Neural crest cell (in vitro differentiated cells): ENCODE measurements at places on chromosomes 6 and 20.

GRCh38 chr20:45420125-45420524, 4.2 kb downstream of the PIGT start:
- no peak for DNase-seq

GRCh38 chr6:33950891-33951889, 147.4 kb upstream of the MLN start:
- DNase-seq, result no peak

DNA sequence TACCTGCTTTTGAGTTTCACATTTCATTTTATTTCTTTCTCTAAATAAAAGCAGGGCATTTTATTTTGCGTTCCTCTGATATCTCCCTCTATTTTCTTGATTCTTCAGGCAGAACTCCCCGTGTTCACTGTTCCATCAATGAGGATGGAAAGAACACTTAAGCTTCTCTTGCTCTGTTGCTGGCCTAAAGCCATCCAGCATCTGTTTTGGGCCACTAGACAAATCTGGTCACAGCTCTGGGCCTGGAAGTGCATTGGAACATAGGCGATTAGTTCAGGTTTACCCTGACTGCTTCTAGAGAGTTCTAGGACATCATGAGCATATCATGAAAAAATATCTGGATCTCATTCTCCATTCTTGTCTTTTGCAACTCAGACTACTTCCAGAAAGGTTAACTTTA, 611.2 kb downstream of the UTRN start:
- no peak for DNase-seq

- no peak for DNase-seq
These were observed 170.6 kb downstream of the FOXC1 start for GRCh38 chr6:1780251-1780867.

- DNase-seq, result no peak
These were observed 4.4 kb downstream of the CPNE1 start for GRCh38 chr20:35660122-35660937.

GRCh38 chr20:24872291-24873024, 76.6 kb upstream of the CST7 start:
- no peak for DNase-seq

DNA sequence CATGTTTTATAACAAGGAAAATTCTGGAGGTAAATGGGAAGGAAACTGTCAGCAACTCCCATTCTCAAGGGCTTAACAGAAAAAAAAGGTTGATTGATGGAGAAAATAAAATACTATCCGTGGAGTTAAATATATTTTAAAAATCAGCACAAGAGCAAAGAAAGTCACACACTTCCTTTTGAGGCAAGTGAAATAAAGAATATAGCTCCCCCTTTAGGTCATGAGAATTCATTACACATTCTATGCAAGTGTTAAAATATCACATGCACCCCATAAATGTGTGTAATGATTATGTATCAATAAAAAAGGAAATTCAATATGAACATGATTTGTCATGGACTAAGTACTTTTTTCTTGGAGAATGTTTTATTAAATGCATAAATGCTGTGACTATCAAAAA, 349.2 kb downstream of the TPBG start:
- no peak for DNase-seq

- DNase-seq, result no peak
These were observed 117.8 kb upstream of the CST7 start for GRCh38 chr20:24831232-24831631.

- no peak for DNase-seq
These were observed 27.2 kb downstream of the ERMARD start for GRCh38 chr6:169778646-169779045.

GRCh38 chr20:25236450-25237304, 11.2 kb upstream of the PYGB start:
- DNase-seq, result no peak

DNA sequence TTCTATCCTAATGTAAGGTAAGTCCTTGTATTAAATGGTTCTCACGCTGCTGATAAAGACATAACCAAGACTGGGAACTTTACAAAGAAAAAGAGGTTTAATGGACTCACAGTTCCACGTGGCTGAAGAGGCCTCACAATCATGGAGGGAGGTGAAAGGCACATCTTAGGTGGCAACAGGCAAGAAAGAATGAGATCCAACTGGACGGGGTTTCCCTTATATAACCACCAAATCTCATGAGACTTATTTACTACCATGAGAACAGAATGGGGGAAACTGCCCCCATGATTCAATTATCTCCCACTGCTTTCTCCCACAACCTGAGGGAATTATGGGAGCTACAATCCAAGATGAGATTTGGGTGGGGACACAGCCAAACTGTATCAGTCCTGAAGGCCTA, 136.6 kb downstream of the HTR1B start:
- DNase-seq, result no peak

- no peak for DNase-seq
These were observed 34.3 kb upstream of the RNF144B start for GRCh38 chr6:18352842-18353241.

GRCh38 chr20:64131406-64131805, 24.0 kb upstream of the NPBWR2 start:
- DNase-seq, result no peak

GRCh38 chr6:16766043-16766536, 4.8 kb upstream of the ATXN1 start:
- DNase-seq, result no peak

DNA sequence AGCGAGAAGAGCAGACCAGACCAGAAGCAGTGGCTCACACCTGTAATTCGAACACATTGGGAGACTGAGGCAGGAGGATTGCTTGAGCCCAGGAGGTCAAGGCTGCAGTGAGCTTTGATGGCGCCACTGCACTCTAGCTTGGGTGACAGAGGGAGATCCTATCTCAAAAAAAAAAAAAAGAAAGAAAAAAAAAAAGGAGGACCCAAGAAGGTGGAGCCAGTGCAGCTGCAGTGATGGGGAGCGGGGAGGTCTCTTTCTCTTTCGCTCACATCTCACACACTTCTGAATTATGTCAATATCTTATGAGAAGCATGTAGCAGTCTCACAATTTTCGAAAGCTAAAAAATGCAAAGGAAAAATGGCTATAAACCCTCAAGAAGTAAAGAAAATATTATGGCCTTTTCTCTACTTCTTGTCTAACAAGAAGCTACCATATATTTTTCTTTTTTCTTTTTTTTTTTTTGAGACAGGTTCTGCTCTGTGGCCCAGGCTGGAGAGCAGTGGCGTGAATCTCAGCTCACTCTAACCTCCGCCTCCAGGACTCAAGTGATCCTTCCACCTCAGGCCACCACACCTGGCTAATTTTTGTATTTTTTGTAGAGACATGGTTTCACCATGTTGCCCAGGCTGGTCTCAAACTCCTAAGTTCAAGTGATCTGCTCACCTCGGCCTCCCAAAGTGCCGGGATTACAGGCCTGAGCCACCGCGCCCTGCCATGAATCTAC, 3.8 kb upstream of the SPO11 start:
- DNase-seq, result no peak

- no peak for DNase-seq
These were observed 46.4 kb downstream of the LRFN2 start for GRCh38 chr6:40540790-40541189.

- DNase-seq, result no peak
These were observed 140.4 kb downstream of the CDKAL1 start for GRCh38 chr6:20674664-20675063.

- DNase-seq, result no peak
These were observed 77.1 kb downstream of the JAG1 start for GRCh38 chr20:10596710-10597121.

DNA sequence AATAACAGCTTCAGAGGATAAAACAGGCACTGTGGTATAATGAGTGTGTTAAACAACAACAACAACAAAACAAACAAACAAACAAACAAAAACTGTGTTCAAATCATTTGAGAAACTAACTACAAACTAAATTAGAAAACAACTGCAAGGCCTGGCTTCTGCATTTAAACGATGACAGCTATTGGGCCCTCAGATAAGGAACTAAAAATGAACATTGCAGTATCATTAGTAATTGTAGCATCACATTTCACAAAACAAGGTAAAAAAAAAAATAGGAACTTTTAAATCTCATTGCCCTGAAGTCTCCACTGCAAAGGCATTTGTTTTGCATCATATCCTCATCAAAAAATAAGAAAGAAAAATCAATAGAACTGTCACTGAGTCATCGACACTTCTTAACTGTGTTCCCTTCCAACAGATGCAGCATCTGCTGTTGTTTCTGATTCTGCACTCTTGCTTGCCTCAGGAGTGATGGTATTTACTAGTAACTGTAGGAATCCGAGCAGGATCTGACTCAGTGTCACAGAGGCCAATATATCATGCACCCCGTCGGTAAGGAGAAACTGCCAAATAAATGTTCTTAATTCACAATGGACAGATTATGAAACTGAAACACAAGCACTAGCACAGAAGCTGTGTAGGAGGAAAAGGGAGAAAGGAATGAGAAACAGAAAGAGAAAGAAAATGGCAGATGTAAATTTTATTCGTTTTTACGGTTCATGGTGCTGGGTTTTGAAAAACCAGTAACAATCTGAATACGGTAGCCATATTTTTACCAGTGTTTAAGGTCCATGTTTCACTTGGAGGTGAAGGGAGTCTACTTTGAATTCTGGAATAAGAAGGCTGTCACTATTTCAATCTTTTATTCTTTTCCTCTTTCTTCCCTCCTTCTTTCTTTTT, 365.7 kb upstream of the EPHA7 start:
- no peak for DNase-seq

- DNase-seq, result no peak
These were observed 78.5 kb upstream of the FRMD1 start for GRCh38 chr6:168157272-168158212.

GRCh38 chr6:152701863-152702401, 4.2 kb downstream of the MYCT1 start:
- no peak for DNase-seq

GRCh38 chr6:150302520-150303176, 66.2 kb upstream of the IYD start:
- no peak for DNase-seq

GRCh38 chr6:21265730-21266044, 327.9 kb upstream of the SOX4 start:
- DNase-seq, result no peak

DNA sequence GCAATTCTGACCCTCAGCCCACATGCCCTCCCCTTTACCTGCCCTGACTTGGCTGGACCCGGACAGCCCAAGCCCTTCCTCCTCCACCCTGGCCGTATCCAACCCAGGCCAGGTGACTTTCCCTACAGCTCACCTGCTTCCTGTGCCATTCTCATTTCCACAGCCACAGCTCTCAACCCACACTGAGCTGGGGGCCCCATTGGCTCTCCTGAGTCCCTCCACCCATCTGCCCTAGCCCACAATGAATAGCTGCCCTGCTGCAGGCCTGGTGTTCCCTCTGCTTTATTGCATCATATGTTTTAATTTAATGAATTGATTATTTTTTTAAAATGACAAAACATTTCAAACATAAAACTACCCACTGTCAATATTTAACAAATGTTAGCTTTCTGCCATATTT, 118.5 kb upstream of the BACH2 start:
- DNase-seq, result no peak

GRCh38 chr20:59620860-59621505, 16.6 kb downstream of the PHACTR3 start:
- DNase-seq, result no peak

GRCh38 chr6:86722131-86722530, 215.2 kb upstream of the HTR1E start:
- no peak for DNase-seq

DNA sequence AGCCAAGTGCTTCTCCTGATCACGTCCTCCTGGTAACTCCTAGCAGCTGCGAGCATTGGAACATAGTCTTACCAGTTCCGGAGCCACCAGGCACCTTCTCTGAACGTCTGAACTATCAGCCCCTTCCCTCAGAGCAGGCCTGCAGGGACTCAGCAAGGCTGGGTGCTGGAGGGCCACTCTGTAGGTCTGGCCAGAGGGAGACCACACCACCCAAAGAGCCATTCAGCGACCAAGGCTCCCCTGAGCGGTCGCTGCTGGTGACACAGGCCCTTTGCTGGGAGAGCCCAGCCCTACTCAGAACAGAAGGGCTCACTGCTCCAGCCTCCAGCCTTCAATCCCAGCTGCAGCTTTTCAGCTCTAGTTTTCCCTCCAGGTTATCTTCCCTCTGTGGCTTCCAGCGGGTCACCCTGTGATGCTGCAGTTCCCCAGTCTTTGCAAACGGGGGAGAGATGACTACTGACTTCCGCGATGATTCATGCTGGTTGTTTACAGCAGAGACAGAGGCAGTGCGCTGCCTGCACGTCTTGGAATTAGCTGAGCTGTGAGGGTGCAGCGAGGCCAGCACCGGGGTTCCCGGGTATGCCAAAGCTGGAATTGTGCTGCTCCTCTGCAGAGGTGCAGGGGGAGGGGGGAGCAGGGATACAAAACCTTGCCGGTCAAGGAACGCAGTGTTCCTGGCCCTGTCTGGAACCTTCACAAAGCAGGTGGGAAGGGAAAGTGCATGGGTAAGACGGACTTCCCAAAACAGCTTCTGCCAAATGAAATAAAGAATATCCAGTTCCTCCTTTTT, 161.4 kb downstream of the LY86 start:
- no peak for DNase-seq

GRCh38 chr20:14559612-14560011, 222.2 kb upstream of the FLRT3 start:
- DNase-seq, result no peak

DNA sequence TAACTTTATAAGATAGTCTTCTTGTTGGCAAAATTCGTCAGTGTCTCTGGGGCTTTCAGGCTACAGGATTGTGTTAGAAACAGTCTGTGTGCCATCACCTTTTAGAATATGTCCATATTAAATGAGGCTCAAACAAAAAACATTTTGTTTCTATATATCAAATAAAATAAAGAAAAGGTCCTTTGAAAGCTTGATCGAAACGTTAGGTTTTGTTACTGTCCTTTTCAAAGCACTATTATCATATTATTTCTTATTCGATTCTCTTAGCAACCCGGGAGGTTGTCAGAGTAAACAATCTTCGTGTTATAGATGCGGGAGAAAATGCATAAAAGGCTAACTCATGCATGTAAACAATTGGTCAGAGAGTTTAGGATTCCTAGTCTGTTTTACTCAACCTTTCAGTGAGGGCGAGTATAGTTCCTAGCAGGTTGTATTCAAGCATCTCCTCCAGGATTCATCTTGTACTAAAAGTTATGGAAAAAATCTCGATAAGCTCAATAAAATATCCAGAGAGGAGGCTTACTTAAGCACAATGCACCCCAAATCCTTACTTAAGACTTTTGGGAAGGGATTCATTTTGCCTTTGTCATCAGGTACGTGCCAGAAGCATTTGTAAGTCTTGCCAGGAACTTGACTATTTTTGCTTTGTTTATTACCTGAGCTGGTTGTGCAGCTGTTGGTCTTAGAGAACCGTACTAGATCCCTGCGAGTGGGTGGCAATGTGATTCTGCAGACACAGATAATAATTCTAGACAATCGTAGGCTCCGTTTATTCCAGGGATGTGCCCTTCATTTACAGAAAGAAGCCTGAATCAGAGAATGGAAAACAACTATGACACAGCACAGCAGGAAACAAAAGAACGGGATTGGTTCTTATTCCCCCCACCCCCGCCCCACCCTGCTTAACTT, 159.6 kb upstream of the ZNF217 start:
- no peak for DNase-seq

DNA sequence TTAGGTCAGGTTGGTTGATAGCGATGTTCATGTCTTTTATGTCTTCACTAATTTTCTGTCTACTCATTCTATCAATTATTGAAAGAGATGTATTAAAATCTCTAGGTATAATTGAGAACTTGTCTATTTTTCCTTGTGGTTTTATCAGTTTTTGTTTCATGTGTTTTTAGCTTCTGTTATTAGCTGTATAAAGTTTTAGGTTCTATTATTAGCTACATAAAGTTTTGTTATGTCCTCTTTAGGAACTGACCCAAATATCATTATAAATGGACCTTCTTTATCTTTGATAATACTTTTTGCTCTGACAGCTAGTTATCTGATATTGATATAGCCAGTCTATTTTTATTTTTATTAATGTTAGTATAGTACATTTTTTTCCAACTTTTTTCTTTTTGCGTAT, 92.4 kb upstream of the TMEM170B start:
- DNase-seq, result no peak
